Stimulated activated CD8-positive, alpha-beta memory T cell treated with anti-CD3 and anti-CD28 coated beads, Interleukin-2, amount 100 ng/mL, for 48 hours (primary cell): ENCODE measurements at places on chromosomes 3 and 15.

GRCh38 chr15:27084844-27085243 is 113.9 kb downstream of the GABRG3 start:
- no peak for DNase-seq

DNA sequence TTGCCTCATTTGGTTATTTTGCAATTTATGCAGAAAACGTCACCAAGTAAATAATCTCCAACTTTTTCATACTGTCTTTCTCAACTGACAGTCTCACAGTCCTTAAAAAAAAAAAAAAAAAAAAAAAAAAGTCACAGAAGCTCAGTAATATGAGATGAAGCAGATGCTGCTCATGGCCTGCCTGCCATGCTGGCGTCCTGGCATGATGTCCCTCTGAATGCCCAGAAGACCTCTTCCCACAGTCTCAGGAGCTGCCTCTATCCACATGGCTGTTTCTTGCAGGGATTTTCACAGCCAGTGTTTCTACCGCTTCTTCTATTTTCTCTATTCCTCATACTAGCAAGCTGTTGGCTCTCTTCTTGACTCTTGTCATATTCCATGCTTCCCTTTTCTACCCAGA is 87.7 kb downstream of the TGFBR2 start:
- no peak for DNase-seq

GRCh38 chr3:11499144-11499543 is 144.6 kb downstream of the VGLL4 start:
- DNase-seq = no peak

GRCh38 chr3:53147151-53147902 is 13.7 kb upstream of the PRKCD start:
- no peak for DNase-seq

DNA sequence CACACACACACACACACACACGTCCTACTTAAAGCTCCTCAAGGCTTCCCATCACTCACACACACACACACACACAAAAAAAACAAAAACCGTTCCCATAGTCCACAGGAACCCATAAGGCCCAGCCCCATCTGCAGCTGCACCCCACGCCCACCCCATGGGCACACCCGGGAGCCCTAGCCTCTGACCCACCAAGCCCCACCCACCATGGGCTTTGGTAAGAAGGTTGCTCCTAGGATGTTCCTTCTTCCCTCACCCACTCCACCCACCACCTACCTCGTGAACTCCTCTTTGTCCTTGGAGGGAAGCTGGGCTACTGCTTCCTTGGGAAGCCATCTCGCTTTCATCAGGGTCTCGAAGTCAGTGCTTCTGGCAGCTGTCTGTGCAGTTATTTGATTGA is 115.1 kb downstream of the TPRA1 start:
- DNase-seq = no peak

DNA sequence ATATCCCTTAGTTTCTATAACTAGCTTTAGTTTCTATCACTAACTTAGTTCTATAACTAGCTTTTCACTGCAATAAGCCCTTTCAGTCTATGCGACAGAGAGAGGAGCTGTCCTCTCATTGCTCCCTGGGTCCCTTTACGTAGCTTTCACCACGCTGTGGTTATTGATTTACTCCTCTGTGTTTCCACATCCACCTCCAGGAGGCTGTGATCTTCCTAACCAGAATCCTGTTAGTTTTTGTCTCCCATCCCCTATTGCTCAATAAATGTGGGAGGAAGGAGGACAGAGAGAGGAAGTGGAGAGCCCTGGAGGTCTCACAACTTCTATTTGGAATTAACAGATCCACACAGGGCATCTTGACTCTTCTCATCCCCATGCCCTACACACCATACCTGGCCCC is 1036.1 kb downstream of the MCTP2 start:
- DNase-seq = no peak

GRCh38 chr15:45664451-45664850 is 29.6 kb downstream of the SQOR start:
- DNase-seq = no peak

GRCh38 chr3:21654662-21655061 is 96.3 kb downstream of the ZNF385D start:
- no peak for DNase-seq

GRCh38 chr3:192851821-192852372 is 65.8 kb downstream of the MB21D2 start:
- DNase-seq = no peak

- no peak for DNase-seq
Measured at GRCh38 chr15:50943638-50944037, 35.2 kb downstream of the AP4E1 start.

GRCh38 chr3:159232966-159233365 is 431.1 kb downstream of the MFSD1 start:
- DNase-seq = no peak

DNA sequence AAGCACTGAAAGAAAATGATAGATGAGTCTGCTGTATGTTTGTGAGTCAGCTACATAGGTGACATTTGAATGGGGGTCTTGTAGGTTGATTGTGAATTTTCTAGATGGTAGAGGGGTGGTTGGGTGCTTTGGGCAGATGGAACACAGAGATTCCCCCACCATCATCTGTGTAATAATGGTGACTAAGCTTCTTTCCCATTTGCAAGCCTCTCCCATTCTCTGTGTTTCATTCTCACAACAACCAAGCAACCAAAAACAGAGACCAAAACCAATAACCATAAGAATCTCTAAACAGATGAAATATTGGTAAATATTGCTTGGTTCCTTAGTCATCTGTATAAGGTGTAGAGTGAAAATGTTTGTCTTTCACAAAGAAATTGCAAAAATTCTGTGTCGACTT is 17.8 kb upstream of the UTS2B start:
- DNase-seq = no peak

- no peak for DNase-seq
Measured at GRCh38 chr3:188124184-188124583, 29.8 kb upstream of the LPP start.

DNA sequence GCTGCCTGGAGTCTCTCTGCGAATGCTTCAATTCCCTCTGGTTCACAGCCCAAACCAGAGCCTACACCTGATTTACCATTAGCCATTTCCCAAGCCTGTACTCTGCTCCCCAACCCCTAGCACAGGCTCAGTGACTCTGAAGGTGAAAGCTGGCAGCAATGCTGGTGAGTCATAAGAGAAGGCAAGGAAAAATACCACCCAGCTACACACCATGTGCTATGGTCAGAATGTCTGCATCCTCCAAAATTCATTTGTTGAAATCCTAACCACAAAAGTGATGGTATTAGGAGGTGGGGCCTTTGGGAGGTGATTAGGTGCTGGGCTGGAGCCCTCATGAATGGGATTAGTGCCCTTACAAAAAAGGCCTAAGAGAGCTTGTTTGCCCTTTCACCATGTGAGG is 117.1 kb upstream of the TJP1 start:
- no peak for DNase-seq

GRCh38 chr3:32684029-32684799 is 774 bp upstream of the CNOT10 start:
- DNase-seq = no peak

DNA sequence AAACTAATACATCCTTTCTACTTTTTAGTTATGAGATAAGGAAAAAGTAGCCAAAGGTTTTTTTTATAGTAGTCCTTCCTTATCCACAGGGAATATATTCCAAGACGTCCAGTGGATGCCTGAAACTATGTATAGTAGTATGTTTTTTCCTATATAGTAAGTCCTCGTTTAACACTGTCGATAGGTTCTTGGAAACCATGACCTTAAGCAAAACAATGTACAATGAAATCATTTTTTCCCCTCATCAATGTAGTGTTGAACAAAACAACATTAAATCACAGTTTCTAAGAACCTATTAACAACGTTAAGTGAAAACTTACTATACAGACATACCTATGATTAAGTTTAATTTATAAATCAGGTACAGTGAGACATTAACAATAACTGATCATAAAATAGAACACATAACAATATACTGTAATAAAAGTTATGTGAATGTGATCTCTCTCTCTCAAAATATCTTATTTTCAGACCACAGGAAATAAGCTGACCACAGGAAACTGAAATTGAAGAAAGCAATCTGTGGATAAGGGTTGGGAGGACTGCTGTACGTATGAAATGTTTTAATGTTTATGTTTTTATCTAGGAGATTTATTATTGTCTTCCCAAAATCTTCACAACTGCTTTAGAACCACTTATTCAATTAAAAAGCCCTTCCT is 20.6 kb downstream of the COPS2 start:
- no peak for DNase-seq

- DNase-seq = no peak
Measured at GRCh38 chr15:68814596-68814995, 6.1 kb downstream of the ANP32A start.

DNA sequence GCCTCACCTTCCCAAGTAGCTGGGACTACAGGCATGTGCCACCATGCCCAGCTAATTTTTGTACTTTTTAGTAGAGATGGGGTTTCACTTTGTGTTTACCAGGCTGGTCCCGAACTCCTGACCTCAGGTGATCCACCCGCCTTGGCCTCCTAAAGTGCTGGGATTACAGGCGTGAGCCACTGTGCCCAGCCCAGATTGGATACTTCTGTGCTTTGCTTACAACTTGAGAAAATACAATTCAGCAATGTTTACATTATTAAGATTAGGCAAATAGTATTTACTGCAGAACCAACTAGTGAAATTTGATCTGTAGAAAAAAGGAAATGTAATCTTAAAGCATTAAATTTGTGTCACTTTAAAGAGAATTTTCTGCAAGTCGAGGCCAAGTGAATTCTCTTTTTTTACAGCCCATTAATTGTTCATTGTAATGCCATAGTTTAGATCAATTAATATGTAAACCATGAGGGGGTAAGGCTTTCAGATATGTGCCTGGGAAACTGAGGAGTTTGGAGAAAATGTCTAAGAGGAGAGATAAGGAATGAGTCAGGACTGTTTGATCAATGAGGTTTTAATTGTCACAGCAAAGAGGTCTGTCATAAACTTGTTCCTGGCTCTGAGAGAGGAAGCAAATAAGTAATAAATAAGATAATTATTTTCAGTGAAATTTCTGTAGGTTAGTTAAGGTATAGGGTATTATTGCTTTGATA is 15.3 kb downstream of the PYDC2 start:
- no peak for DNase-seq

DNA sequence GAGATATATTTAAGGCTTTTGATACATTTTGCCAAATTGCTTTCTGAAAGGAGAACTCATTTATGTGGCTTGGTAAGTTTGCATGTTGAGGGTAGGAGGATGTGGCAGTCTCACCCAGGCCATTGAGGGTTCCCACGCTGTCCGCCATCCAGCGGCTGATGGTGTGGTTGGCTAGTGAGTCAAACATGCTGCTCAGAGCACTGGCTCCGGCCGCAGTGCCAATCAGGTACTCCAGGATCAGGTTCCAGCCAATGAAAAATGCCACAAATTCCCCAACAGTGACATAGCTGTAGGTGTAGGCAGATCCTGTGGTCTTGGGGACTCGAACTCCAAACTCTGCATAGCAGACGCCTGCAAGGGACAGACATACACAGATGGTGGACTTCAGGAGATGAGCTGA is 82.3 kb downstream of the CLDN11 start:
- DNase-seq = no peak

GRCh38 chr15:92800013-92800412 is 100.1 kb upstream of the CHD2 start:
- DNase-seq = no peak

GRCh38 chr15:84112025-84112424 is 123.5 kb upstream of the GOLGA6L4 start:
- DNase-seq = no peak
